ENCODE measurements at places on chromosomes 13 and 19.

DNA sequence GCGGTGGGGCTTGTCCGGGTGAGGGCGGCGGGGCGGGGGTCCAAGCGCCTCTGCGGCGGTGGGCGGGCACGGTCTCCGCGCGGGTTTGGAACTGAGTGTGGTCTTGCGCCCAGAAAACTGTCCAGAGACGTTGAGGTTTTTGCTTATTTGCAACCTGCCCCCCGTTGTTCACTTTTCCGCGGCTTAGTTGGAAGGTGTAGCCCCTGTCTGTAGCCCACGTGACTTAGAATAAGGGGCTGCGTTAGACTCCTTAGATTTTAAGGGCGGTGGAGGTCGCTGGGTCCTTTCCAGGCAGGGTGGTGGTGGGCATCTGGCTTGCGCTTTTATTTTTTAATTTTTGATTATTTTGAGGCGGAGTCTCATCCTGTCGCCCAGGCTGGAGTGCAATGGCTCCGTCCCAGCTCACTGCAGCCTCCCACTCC lies 748 bp downstream of the RPS15 start:
- DNase-seq: no peak

DNA sequence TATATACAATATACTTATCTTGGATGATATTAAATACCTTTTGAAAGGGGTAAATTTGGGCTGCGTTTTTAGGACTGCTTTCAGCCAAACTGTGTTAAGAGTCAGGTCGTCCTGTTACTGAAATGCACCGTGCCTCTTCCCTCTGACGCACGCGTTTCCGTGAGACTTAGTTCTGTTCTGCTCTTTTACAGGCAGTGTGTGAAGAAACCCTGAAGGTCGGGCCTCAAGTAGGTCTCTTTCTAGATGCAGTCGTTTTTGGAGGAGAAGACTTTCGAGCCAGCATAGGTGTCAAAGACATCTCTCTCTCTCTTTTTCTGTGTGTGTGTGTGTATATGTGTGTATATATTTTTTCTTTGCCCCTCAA lies 107.0 kb downstream of the ZIC5 start:
- DNase-seq: no peak

- peak; percentile 49 for DNase-seq
These were observed 37.3 kb downstream of the NFIC start for GRCh38 chr19:3403489-3404323.

DNA sequence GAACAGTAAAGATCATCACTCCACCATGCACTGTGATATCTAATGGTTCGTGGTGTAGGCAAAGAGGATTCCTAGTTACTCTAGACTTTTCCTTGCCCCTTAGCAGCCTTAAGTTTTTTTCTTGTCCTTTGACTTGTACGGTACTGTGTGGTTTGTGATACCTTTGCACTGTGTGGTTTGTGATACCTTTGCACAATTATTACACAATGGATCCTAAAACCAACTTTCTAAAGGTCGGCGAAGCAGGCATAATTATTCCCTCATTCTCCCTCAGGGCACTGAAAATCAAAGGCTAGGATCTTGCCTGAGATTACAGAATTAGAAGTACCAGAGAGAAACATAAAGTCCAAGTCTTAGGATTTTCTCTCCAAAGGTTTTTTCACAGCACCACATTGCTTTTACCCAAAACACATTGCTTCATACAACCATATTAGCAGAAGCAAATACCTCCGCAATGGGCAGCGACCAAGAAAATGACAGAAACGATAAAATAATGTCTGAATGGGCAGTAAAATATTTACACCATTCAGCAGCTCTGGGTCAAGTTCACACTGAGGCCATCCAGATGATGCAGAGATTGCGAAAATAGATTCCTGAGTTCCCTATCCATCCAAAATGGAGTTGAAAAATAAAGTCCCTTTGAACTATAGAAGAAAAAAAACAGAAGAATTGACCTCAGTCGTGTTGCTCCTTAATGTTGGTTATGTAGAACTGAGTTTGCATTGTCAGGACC lies 106.4 kb downstream of the FGF14 start:
- DNase-seq: no peak

DNA sequence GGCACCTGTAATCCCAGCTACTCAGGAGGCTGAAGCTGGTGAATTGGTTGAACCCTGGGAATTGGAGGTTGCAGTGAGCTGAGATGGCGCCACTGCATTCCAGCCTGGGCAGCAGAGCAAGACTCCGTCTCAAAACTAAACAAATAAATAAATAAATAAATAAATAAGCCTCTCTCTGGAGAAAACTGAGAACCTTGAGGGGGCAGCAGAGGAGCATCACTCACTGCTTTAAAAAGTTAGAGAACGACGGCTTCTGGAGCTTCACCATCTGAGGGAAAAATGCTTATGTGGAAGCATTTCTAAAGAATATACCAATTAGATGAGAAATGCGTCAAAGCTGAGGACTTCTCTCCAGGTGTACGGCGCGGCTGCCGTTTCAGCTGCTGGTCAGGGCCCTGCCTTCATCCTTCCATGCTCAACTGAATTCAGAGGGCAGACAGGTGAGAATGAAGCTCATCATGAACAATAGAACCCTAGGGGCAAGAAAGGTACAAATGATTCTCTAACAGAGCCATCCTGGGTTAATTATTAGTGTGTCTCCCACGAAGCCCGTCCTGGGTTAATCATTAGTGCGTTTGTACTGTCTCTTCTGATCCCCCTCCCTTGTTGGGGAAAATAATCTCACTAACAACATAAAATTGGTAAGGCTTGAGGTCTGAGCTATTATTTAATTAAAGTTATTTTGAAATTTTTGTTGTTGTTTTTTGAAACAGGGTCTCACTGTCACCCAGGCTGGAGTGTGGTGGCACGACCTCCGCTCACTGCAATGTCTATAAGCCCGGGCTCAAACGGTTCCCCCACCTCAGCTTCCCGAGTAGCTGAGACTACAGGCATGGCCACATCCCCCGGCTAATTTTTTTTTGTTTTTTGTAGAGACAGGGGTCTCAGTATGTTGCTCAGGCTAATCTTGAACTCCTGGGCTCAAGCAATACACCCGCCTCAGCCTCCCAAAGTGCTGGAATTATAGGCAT lies 80.1 kb downstream of the IPO5 start:
- peak; percentile 84 for DNase-seq
